ENCODE measurements at places on chromosomes 4 and X. TPM values are rescaled to one million over a fixed set of nuclear protein-coding genes. Genes with fewer than 3 reads are reported as not detected.

Gene TRPC5OS
- total RNA-seq, result not detected

Gene HPRT1
- 28.3 TPM for total RNA-seq

Gene STAP1
- total RNA-seq, result 0.24 TPM

Gene MAGED4B
- total RNA-seq, result 1.8 TPM

Gene STAG2
- total RNA-seq, result 40.6 TPM

Gene QRFPR
- 4.3 TPM for total RNA-seq

Gene CTSO
- 2.4 TPM for total RNA-seq

Gene POU4F2
- total RNA-seq, result not detected

Gene FRMPD4
- not detected for total RNA-seq

Gene MAOB
- total RNA-seq, result 5.5 TPM

Gene XAGE1A
- total RNA-seq, result not detected

Gene RS1
- total RNA-seq, result not detected

Gene MFAP3L
- 1.0 TPM for total RNA-seq

Gene TRIM75
- total RNA-seq, result not detected

Gene GCNA
- total RNA-seq, result 0.68 TPM

Gene CFI
- 31.5 TPM for total RNA-seq

Gene MAP9
- total RNA-seq, result 1.7 TPM

Gene FAT4
- 1.4 TPM for total RNA-seq

Gene USP17L15
- total RNA-seq, result not detected

Measured in esophagus mucosa (tissue), 1 donor.